ENCODE measurements at places on chromosomes 11 and 22.

DNA sequence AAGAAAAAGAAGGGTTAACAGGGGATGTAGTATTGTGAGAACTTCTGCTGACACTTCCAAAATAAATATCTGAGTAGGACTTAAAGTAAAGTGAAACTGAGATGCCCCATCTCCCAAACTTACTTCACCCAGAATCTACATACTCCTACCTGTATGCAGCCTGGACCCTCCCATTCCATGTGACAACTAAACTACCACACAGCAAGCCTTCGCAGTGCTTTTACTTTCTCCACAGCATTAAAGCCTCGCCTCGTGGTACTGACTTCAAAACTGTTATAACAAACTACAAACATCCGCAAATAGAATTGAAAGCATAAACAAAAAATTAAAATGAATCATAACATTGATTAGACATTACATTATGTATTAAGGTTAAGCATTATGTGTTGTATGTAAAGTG lies 985 bp downstream of the MPZL2 start:
- DNase-seq: no peak

GRCh38 chr11:76801736-76802135 lies 18.6 kb downstream of the TSKU start:
- DNase-seq: peak; percentile 59

DNA sequence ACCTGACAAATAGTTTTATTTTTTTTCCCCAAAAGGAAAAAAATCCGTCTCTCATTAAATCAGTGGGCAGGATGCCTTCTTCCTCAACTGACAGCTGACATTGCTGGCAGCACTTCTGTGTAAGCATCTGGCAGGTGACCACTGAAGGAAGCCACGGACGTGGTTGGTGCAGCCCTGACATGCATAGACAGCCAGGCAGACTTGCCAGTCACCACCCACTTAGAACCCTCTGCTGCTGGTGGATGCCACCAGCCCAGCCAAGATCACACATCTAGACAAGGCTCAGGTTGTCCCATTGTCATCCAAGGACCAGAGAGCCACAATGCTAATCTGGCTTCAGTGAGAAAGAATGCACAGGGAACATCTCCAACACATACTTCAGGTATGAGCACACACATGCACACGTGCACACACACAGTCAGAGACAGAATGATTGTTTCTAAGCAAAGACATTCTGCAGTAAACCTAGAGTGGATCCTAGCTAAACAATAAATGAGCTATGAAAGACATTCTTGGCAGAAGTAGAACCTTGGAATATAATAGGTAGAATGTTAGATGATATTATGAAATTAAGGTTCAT lies 49.8 kb upstream of the BMAL1 start:
- no peak for DNase-seq

GRCh38 chr11:70628176-70628854 lies 230.0 kb downstream of the CTTN start:
- DNase-seq: no peak

DNA sequence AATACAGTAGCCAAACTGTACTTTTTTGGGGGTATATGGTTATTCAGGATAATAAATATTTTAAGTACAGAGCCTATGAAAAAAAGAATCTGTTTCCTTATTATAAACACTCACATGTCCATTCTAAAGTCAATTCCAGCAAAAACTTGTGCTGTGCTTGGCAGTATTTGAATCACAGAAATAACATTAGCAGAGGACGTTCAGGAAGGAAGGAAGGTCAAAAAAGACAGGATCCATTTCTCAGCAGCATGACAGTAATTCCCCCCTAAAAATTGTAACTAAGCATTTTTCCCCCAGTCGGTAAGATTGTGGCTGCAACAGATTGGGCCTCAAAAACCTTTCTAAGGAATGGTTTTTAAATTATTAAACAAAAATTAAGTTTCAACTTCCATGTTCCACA lies 124.8 kb downstream of the ATG16L2 start:
- DNase-seq: no peak

DNA sequence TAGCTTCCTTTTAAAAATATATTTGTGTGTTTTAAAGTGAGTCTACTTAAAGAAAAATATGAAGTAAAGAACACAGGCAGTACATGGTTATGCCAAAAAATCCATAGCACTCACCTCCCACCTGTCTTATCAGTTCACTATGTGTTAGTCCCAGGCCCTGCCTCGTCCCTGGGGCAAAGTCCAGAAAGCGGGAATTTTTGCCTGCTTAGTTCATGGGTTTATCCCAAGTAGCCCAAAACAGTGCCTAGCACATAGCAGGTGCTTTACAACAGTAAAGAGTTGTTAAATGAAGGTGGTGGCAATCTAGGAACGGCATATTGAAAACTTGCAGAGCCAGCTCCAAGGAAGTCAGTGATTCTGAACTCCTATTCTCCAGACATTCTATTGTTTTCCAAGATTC lies 154.0 kb downstream of the MN1 start:
- DNase-seq: no peak

GRCh38 chr11:44016131-44016530 lies 31.6 kb upstream of the ACCSL start:
- DNase-seq: peak; percentile 67

GRCh38 chr11:109027851-109028250 lies 363.0 kb downstream of the DDX10 start:
- DNase-seq: no peak

DNA sequence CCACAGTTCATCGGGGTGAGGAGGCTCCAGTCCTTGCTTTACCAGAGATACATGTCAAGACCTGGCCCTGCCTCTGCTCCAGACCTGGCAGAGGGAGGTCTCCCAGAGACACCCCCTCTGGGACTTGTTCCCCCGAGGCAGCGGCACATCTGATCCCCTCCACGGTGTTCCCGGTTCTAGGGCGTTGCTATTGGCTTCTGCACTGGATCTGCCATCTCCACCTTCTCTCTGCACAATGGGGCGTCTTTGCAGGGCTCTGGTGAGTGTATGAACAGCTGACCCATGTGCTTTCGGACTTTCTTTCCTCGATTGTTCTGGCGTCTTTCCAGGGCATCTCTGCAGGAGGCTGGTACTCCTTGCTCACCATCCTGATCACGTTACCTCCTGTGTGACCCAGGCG lies 930.4 kb downstream of the TBC1D22A start:
- no peak for DNase-seq

DNA sequence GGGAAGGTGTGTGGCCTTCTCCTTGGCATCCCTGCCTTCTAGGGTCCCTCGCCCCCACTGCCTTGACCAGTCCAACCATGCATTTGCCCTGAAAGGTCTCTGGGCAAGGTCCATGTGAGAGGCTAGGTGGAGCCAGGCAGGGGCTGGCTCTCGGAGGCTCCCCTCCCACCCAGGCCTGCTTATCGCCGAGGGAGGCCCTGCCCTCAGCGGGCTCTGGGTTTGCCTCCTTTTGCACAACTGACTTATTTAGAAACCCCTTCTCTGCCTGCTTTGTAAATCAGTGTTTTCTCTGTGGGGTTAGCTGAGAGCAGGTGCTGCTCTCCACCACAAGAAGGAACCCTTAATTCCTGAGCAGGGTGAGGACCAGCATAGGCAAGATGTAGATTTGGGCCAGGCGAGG lies 47.7 kb downstream of the CD82 start:
- DNase-seq: no peak

- no peak for DNase-seq
These were observed 565.0 kb downstream of the LRRC4C start for GRCh38 chr11:40894501-40894900.

Measured in IMR-90 (cell line).